ENCODE measurements at places on chromosomes 1 and 21. TPM values are rescaled to one million over a fixed set of nuclear protein-coding genes. Genes with fewer than 3 reads are reported as not detected.

KRTAP19-3 gene
- total RNA-seq, result not detected

DNA sequence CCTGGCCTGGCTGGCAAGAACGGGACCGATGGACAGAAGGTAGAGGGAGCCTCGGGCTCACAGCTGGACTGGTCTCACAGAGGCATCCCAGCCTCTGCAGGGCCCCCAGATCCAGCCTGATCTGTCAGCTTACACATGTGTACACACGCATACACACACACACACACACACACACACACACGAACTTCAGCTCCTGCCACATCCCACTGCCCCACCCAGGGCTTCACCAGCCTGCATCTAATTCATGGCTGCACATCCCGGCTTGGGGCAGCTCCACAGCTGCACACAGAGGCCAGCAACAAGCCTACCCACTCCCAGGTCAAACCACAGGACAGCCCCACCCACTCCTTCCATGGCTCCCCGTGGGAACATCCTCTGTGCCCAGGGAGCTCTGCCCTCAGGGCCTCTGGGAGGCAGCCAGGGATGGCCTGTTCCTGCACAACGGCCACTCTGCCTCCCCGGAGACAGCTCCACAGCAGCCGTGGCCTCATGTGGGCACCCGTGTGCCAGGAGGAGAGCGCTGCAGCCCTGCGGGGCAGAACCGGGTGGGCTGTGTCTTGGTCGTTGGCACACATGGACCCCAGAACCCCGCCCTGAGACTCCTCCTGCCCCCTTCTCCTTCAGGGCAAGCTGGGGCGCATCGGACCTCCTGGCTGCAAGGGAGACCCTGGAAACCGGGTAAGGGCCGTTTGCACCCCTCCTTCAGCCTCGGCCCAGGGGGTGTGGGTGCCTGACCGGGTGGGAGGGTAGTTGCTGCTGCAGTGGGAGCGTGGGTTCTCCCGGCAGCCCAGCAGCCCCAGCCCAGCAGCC lies 19.1 kb downstream of the COL6A2 start:
- H3K36me3 ChIP-seq, result peaks cover 34% of the 10 kb centered on the region
- H3K27ac ChIP-seq, result no peak overlapping the region
- H3K4me3 ChIP-seq, result peak overlapping the region; percentile 51
- DNase-seq, result peak; percentile 2
- H3K27me3 ChIP-seq, result no peaks in the 10 kb centered on the region

C1orf94 gene
- not detected for total RNA-seq

GRCh38 chr1:221149111-221149510 lies 269.9 kb downstream of the HLX start:
- peaks cover 4% of the 10 kb centered on the region for H3K27me3 ChIP-seq
- H3K27ac ChIP-seq, result no peak overlapping the region
- H3K4me3 ChIP-seq, result no peak overlapping the region
- H3K36me3 ChIP-seq, result no peaks in the 10 kb centered on the region

CELA3A gene
- not detected for total RNA-seq

DNA sequence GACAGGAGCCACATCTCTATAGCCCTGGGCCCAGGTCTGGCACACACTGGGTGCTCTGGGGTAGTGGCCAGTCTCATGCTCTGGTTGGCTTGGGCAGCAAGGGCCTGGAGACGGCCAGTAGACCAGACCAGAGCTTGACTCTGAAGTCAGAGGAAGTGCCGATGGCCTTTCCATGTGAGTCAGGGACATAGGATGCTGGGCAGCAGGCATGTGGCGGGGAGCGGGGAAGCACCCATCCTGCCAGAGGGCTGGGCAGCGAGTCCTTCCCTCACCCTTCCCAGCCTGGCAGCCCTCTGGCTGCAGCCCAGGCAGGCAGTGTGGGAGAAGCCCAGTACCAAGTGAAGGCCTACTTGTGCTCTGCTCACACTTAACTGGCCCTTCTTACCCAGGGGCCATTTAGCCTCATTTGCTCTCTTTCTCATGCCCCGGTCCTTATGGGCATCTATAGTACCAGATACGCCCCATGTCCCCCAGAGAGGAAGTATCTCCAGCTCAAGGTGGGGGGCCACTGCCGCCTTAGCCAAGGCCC lies 3.3 kb downstream of the GPR153 start:
- H3K36me3 ChIP-seq, result no peaks in the 10 kb centered on the region
- H3K27ac ChIP-seq, result no peak overlapping the region
- DNase-seq, result no peak
- H3K27me3 ChIP-seq, result peaks cover 26% of the 10 kb centered on the region
- H3K4me1 ChIP-seq, result no peaks in the 10 kb centered on the region
- no peak overlapping the region for H3K4me3 ChIP-seq

DNA sequence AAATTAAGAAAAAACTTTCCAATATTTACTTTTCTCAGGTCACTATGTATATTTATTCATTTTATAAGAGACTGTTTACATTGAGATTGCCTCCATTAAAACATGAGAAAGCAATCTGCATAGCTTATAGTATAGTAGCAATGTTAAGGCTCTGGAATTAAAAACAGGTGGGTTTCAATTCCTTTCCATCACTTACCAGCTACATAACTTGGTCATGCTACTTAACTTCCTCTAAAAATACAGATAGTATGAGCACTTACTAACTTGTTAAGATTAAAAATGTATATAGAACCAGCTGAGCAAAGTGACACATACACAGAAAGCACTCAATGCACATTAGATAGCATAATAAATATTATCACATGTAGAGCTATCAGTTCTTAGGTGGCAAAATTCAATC lies 76.6 kb downstream of the LYST start:
- H3K27me3 ChIP-seq, result no peaks in the 10 kb centered on the region
- H3K4me1 ChIP-seq, result no peaks in the 10 kb centered on the region
- no peak for DNase-seq
- no peaks in the 10 kb centered on the region for H3K36me3 ChIP-seq
- no peak overlapping the region for H3K4me3 ChIP-seq

GRCh38 chr1:101071470-101071891 lies 45.9 kb upstream of the DPH5 start:
- peaks cover 29% of the 10 kb centered on the region for H3K4me1 ChIP-seq
- H3K27ac ChIP-seq, result peak overlapping the region; percentile 50
- no peak overlapping the region for H3K4me3 ChIP-seq
- no peaks in the 10 kb centered on the region for H3K36me3 ChIP-seq
- H3K27me3 ChIP-seq, result peaks cover 2% of the 10 kb centered on the region

UBE2U gene
- not detected for total RNA-seq

- DNase-seq, result no peak
- peaks cover 4% of the 10 kb centered on the region for H3K27me3 ChIP-seq
- H3K4me3 ChIP-seq, result no peak overlapping the region
- H3K36me3 ChIP-seq, result peaks cover 24% of the 10 kb centered on the region
Measured at GRCh38 chr21:36038701-36039497, 21.4 kb downstream of the SETD4 start.

DNA sequence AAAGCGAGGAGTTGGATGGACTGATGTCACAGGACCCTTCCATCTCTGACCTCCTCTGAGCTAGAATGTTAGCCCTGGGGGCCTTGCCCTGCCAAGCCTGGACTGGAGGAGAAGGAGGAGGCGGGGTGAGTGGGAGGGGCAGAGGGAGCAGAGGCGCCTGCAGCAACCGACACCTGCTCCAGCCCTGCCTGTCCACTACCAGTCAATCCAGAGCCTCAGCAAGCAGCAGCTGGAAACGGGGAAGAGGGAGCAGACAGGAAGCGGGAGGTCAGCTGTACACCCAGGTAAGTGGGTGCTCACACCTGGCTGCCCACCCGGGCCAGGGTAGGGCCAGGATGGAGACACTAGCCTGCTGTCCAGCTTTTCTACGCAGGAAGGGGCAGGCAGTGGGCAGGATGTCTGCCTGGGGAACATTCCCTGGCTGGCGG lies at the start of gene IGFN1:
TSS of gene IGFN1 (plus strand) at position 201 of the 428 bp plus-strand sequence. CDS start 2,470 bp downstream, outside the sequence.
- no peaks in the 10 kb centered on the region for H3K4me1 ChIP-seq
- no peaks in the 10 kb centered on the region for H3K36me3 ChIP-seq

DNA sequence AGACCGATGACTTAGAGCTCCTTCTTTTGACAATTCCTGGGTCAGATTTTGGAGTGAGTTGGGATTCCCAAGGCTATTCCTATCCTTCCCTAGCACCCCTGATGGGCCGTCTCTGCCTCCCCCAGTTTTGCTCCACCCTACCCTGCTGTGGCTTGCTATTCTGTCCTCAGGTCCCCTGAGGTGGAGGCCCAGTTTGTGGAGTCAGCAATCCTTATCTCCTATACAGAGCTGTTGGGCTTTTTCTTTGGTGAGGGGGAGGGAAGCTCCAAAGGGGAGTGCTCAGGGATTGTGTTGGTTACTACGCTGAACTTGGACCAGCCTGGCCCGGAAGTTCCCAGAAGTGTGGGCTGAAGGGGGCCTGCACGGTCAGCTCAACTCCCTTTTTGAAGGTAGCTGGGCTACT lies 7.6 kb downstream of the SESN2 start:
- no peaks in the 10 kb centered on the region for H3K36me3 ChIP-seq
- DNase-seq, result no peak
- H3K4me1 ChIP-seq, result peaks cover 26% of the 10 kb centered on the region
- no peak overlapping the region for H3K4me3 ChIP-seq
- H3K27me3 ChIP-seq, result peaks cover 3% of the 10 kb centered on the region

GRCh38 chr1:66873111-66873510 lies 51.5 kb downstream of the DNAI4 start:
- H3K36me3 ChIP-seq, result no peaks in the 10 kb centered on the region
- H3K4me1 ChIP-seq, result no peaks in the 10 kb centered on the region
- H3K27me3 ChIP-seq, result no peaks in the 10 kb centered on the region

OR2T35 gene
- not detected for total RNA-seq

XCL2 gene
- total RNA-seq, result not detected

AMY1A gene
- not detected for total RNA-seq

DNA sequence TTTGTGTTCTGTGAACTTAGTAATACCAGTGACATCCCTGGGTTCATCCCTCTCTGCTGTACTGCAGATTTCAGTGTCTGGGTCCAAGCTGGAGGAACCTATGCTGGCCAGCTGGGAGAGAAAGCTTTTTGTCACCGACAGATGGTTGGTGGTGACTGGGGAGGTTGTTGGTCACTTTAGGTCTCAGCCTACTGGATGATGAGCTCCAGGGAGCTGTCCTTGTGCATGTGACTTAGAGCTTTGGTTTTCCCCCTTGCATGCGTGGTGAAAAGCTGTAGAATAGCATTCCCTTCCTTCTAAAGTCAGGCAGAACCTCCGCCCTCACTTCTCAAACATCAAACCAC lies 22.9 kb upstream of the IKBKE start:
- peak overlapping the region; percentile 18 for H3K4me3 ChIP-seq
- H3K27me3 ChIP-seq, result peaks cover 5% of the 10 kb centered on the region
- H3K27ac ChIP-seq, result no peak overlapping the region

TTLL7 gene
- total RNA-seq, result 2.7 TPM

CD160 gene
- total RNA-seq, result not detected

SRSF10 gene
- total RNA-seq, result 101 TPM

- no peak overlapping the region for H3K4me3 ChIP-seq
- H3K27me3 ChIP-seq, result peaks cover 15% of the 10 kb centered on the region
- no peak for DNase-seq
- no peaks in the 10 kb centered on the region for H3K36me3 ChIP-seq
- peaks cover 2% of the 10 kb centered on the region for H3K4me1 ChIP-seq
Measured at GRCh38 chr1:3066826-3067225, 2.2 kb upstream of the PRDM16 start.

ARHGAP30 gene
- total RNA-seq, result 0.23 TPM

- no peaks in the 10 kb centered on the region for H3K36me3 ChIP-seq
- H3K4me1 ChIP-seq, result peaks cover 13% of the 10 kb centered on the region
- no peak for DNase-seq
- no peaks in the 10 kb centered on the region for H3K27me3 ChIP-seq
Measured at GRCh38 chr1:229002451-229002960, 267.2 kb downstream of the RHOU start.

MATN1 gene
- total RNA-seq, result 1.7 TPM

GRCh38 chr1:170986901-170987300 lies 51.6 kb downstream of the MROH9 start:
- no peak overlapping the region for H3K4me3 ChIP-seq
- H3K4me1 ChIP-seq, result no peaks in the 10 kb centered on the region
- no peak overlapping the region for H3K27ac ChIP-seq

DNA sequence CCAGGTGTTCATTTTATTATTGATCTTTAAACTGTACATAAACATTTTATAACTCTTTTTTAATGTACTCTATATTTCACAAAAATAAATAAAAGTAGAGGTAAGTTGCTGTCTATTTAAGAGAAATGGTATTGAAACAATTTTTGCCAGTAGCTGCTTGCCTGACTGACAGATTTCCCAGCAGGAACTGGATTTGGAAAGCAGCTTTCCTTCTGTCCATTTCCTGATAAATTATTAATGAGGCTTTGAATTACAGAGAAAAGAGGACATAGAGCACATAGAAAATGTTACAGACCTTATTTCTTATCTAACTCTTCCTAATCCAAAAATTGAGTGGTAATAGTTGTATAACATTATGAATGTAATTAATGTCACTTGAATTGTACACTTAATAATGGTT lies 79.7 kb upstream of the BCL10 start:
- no peaks in the 10 kb centered on the region for H3K27me3 ChIP-seq
- H3K27ac ChIP-seq, result no peak overlapping the region
- no peak for DNase-seq
- peaks cover 22% of the 10 kb centered on the region for H3K4me1 ChIP-seq
- no peak overlapping the region for H3K4me3 ChIP-seq

DNA sequence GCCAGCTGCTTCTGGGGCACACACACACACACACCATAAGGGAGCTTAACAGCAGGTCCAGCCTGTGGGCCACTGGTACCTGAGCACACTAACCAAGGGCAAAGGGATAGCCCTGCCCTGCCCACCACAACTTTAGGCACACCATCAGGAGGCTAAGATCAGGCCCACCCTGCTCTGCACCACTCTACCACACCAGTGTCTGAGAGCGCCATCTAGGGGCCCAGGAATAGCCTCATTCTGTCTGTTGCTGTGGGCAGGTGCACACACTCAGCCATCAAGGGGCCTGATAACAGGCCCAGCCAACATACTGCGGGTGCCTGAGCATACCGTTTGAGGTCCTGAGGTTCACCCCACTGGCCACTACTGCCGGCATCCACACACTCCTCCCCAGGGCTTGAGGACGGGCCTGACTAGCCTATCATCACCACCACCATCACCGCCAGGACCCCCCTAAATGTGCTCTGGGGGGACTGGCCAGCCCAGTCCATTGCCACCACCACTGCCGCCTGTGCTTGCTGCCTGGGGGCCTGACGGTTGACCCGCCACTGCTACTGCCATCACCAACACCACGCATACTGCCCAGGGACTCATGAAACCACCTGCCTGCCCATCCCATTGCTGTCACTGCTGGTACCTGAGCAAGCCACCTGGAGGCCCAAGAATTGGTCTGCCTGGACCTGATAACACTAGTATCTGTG lies 31.3 kb downstream of the NSL1 start:
- H3K36me3 ChIP-seq, result peaks cover 8% of the 10 kb centered on the region
- H3K27ac ChIP-seq, result no peak overlapping the region

DNA sequence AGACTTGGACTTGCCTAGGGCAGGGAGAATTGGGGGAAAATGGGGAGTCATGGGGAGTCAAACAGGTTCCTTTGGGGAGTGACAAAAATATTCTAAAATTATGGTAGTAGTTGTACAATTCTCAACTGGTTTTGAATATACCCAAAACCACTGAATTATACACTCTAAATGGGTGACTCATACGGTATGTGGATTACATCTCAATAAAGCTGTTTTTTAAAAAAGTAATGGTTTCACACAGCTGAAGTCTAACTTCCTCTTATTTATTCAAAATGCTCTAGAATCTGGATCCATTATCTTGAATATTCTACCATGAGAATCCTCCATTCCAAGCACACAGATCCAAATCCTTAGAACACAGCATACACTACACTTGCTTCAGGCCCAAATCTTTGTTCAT lies 11.1 kb downstream of the EIF4G3 start:
- no peaks in the 10 kb centered on the region for H3K27me3 ChIP-seq
- H3K4me3 ChIP-seq, result no peak overlapping the region
- no peaks in the 10 kb centered on the region for H3K4me1 ChIP-seq
- peak overlapping the region; percentile 1 for H3K27ac ChIP-seq

GRCh38 chr21:36691555-36692041 lies 7.3 kb upstream of the SIM2 start:
- DNase-seq, result peak; percentile 9
- H3K36me3 ChIP-seq, result no peaks in the 10 kb centered on the region
- peaks cover 37% of the 10 kb centered on the region for H3K27me3 ChIP-seq

ZNF678 gene
- total RNA-seq, result 19.5 TPM

TGFB2 gene
- 0.62 TPM for total RNA-seq

LYPD8 gene
- not detected for total RNA-seq

CNIH3 gene
- 4.7 TPM for total RNA-seq
